ENCODE measurements at places on chromosomes 1 and 21.

DNA sequence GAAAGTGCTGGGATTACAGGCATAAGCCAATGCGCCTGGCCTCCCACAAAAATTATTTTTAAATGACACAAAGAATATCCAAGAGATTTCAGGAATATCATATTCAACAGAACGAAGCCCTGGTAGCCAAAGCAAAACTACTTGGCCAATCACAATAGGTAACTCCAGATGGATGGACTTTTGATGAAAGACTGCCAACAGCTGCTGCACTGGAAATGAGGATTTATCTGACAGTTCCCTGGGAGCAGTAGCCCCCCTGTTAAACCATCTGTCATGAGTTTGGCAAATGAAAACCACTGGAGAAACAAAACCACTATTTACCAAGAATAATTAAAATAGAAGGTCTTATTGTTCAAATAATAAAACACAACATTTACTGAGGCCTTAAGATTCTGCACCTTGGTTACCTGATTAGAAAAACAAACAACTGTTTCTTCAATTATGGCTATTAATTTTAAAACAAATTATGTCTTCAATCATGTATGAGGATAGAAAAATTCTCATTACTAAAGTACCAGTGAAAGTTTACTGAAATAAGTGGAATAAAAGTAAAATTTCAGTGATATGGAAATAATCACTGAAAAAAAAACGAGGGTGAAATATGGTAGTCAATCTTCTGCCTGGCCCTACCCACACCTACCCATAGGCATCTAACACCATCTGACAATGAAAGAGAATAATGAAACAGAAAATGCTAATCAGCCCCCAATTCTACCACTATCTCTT is 34.3 kb upstream of the PSMG1 start:
- no peak for DNase-seq

DNA sequence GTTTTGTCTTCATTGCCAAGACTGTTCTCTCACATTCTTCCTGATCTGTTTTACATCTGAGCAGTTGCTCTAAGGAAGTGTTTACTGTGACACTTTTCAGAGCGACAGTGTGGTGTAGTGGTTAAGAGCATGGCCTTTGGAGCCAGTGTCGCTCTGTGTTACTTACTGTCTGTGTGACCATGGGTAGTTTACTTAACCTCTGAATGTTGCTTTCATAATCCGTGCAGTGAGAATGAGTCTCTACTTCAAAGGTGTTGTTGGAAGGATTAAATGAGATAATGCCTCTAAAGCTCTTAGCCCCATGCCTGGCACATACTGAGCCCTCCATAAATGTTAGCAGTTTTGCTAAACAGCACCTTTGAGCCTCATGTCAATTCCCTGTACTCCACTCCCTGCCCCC is 35.9 kb upstream of the ZFP69B start:
- no peak for DNase-seq

DNA sequence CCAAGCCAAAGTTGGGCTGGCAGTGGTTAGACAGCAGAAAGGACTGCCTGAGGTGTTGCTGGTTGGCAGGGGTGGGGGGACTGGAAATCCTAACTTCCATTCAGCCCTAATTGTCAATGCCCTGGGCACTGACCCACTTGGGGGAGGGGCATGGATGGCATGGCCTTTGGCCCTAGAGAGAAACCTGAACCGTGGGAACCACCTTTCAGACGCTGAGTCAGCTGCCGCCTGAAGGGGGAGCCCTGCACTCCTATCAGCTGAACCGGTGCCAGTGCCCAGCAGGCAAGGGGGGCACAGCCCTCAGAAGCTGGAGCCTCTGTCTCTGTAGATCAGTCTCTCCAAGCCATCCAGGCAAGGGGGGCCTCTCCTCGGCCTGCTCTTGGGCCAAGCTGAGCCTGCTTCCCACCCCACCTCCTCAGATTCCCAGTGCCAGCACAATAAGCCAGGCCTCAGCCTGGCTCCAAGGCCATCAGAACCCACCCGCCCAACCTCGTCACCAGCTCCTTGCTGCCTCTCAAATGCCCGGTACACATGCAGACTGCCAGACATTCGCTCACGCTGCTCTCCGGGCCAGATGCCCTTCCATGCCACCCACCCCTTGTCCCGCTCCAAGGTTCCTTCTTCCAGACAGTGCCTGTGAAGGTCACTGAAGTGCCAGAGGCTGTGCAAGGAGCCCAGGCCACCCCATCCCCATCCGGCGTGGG is 11.6 kb downstream of the TINAGL1 start:
- peak; percentile 42 for DNase-seq

GRCh38 chr1:227234998-227235405 is 83.3 kb downstream of the CDC42BPA start:
- peak; percentile 82 for DNase-seq

DNA sequence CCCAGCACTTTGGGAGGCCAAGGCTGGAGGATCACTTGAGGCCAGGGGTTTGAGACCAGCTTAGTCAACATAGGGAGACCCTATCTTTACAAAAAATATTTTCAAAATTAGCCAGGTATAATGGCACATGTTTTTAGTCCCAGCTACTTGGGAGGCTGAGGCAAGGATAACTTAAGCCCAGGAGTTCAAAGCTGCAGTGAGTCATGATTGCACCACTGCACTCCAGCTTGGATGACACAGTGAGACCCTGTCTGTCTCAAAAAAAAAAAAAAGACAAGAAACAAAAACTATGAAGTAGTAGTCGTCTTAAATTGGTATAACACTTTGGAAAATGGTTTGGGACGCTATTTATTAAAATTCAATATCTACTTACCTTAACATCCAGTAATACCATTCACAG is 7.7 kb downstream of the AIM2 start:
- peak; percentile 70 for DNase-seq

DNA sequence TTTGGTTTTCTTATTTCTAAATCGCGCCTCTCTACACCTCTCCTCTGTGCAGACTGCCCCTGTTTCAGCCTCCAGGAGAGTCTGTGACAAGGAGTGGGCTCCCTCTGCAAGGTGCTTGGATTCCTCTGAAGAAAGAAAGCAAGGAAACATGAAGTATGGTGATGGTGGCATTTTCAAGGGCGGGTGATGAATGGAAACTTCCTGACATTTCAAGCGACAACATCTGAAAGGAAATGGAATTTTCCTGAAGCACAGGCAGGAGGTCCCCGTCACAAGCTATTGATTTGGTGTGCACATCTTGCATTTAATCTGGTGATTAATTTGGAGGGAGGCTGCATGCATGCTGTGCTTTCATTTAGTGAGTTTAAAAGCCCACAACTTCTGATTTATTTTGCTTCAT is 164.6 kb upstream of the FGGY start:
- DNase-seq: no peak

DNA sequence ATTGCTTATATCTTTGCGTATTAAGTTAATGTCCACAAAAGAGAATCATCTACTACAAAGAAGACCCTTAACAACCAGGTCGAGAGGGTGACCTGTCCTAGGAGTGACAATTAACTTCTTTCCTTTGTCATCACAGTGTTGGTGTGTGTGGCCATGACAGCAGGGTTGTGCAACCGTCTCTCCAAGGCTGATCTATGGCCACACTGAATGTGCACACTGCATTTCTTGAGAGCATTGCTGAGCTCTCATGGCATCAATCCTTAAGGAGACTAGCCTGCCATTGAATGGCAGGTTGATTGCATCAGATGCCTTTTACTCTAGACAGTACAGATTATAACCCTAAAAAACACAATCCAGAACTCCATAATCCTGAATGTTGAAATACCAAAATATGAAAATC is 86.5 kb upstream of the OLFM3 start:
- DNase-seq: no peak

GRCh38 chr1:119008483-119009311 is 20.6 kb upstream of the TBX15 start:
- peak; percentile 79 for DNase-seq

DNA sequence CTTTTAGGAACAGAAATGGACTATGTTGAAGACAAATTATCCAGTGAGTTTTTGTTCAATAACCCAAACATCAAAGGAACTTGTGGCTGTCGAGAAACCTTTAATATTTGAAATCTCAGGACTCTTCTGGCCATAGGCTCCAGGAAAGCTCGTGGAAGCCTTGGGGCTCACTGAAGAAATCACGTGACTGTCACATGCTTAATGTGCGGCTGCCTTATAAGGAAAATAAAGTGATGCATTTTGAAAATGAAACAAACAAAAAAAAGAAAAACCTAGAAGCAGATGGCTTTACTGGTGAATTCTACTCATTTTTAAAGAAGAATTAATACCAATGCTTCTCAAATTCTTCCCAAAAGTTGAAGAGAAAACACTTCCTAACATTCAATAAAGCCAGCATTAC is 228.4 kb upstream of the RAB4A start:
- DNase-seq: no peak

DNA sequence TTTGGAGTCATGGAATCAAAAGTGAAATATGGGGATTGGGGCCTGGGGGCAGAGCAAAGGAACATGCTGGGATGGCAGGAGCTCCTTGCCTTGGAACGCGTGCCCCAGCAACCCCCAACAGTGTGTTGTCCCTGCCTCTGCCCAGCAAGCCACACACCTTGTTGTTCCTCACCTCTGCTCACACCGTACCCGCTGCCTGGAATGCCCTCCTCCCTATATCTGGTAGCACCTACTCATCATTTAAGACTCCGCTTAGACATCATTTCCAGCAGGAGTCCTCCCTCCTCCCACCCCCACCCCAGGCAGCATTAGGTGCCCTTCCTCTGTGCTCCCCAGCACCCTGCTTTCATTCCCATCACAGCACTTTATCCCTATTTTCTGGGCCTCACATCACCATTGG is 7.8 kb downstream of the NECTIN4 start:
- no peak for DNase-seq

- no peak for DNase-seq
These were observed 50.6 kb downstream of the DUSP10 start for GRCh38 chr1:221691261-221691660.

DNA sequence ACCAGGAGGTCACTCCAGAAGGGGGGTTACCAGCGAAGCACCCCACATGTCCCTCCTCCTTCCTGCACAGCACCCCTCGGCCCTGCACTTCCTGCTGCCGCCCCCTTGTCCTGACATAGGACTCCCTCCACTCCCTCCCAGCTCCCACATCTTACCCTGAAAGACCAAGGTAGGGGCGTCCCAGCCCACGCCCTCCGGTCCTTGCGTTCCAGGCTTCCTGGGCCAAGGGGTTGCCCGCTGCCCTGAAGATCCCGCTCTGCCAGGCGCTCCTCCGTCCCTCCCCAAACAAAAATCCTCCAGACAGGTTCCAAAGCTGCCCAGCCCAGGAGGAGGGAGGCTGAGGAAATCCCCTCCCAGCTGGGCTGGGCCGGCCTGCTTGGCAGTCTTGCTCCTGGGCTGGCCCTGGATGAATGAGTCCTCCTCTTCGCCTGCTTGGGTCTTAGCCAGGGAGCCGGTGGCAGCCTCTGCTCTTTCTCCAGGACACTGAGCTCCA is at the start of gene RHBDL2:
Gene RHBDL2 (minus strand): TSS at position 304 of the 493 bp plus-strand sequence. CDS start 22,618 bp downstream, outside the sequence.
- peak; percentile 65 for DNase-seq

GRCh38 chr1:99818063-99818699 is 32.0 kb upstream of the AGL start:
- DNase-seq: peak; percentile 21

DNA sequence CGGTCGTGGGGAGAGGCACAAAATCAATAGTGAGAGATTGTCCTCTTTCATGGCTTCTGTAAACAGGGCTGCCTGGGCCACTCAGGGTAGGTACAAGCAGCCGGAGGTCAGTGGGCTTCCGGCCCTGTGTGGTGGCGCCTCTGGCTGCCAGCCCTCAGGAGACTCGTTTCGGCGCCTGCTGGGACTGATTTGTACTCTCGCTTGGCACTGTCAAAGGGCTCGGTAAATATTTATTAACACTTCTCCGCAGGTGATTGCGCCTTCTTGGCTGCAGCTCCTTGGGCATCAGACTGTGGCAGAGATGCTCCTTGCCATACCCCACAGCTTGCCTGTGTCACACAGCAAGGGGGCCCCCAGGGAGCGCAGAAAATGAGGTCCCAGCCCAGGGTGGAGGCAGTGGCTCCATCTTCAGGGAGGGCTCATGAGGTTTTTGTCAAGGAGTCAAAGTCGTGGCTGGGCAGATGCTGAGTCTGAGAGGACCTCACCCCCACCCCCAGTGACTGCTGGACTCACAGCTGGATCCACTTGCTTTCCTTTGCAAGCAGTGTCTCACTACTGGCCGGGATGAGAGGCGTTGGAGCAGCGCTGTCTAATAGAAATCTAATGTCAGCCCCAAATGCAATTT is 262.5 kb downstream of the GRIK3 start:
- DNase-seq: no peak

GRCh38 chr1:34436836-34437235 is 260.1 kb downstream of the C1orf94 start:
- no peak for DNase-seq

DNA sequence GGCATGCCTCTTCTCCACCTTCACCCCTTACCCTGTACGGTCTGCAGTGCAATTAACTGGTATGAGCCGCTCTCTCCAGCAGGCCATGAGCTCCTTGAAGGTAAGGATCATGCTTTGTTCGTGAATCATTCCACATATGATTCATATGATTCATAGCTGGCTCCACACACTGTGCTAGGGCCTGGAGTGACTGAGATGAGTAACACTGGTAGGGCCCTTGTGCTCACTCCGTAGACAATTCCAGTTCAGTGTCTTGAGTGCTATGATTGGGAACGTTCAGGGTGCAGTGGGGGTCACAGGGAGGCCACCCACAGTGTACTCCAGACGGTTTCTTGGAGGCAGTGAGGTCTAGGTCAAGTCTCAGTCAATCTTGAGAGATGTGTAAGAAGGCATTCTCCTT is 239.8 kb downstream of the LMX1A start:
- DNase-seq: peak; percentile 37

- DNase-seq: no peak
These were observed 44.9 kb upstream of the BARHL2 start for GRCh38 chr1:90761781-90762589.

GRCh38 chr1:235239851-235240250 is 78.8 kb upstream of the RBM34 start:
- peak; percentile 57 for DNase-seq

- DNase-seq: no peak
These were observed 33.4 kb downstream of the SUCO start for GRCh38 chr1:172566196-172566997.

DNA sequence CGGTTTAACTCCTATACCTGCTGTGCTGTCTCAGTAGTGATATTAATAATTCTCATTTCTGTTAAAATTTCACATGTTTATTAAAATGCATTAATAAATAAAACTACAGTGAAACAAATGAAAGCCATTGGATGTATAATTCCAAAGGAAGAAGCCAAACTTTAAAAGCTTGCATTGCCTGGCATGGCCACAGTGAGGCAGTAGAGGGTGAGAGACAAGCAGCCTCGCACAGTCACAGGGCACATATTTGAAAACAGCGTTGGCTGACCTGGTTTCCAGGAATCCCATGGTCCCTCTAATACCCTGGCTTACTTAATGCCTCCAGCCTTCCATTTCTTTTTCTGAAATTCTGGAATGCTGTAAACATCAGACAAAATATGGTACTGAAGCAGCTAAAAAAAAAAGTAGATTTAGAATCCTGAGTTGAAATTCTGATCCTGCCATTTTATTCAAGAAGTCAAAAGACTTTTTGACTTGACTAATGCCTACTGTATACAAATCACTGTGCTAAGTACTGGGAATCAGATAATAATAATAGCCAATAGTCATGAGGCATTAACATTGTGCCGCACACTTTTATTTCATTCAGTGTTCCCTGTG is 6.7 kb upstream of the RNASEL start:
- DNase-seq: peak; percentile 85
